Central memory CD8-positive, alpha-beta T cell (primary cell): ENCODE measurements at places on chromosomes 5 and 9.

- peaks cover 7% of the 10 kb centered on the region for H3K27me3 ChIP-seq
- H3K36me3 ChIP-seq, result no peaks in the 10 kb centered on the region
- no peak overlapping the region for H3K4me3 ChIP-seq
- no peak overlapping the region for H3K27ac ChIP-seq
- DNase-seq, result no peak
- no peaks in the 10 kb centered on the region for H3K4me1 ChIP-seq
Observed at GRCh38 chr5:159660401-159660800, 255.9 kb upstream of the ADRA1B start.

- DNase-seq, result no peak
- H3K36me3 ChIP-seq, result peaks cover 2% of the 10 kb centered on the region
- no peaks in the 10 kb centered on the region for H3K27me3 ChIP-seq
- no peak overlapping the region for H3K4me3 ChIP-seq
Observed at GRCh38 chr9:18056993-18057369, 417.0 kb upstream of the ADAMTSL1 start.

GRCh38 chr9:114348906-114349482 lies 19.3 kb downstream of the ORM2 start:
- H3K27me3 ChIP-seq, result no peaks in the 10 kb centered on the region
- H3K4me3 ChIP-seq, result peak overlapping the region; percentile 21
- H3K36me3 ChIP-seq, result peaks cover 93% of the 10 kb centered on the region

GRCh38 chr9:706606-707459 lies 134.7 kb upstream of the DMRT1 start:
- H3K4me3 ChIP-seq, result peak overlapping the region; percentile 81
- no peaks in the 10 kb centered on the region for H3K36me3 ChIP-seq
- DNase-seq, result no peak
- no peak overlapping the region for H3K27ac ChIP-seq
- H3K4me1 ChIP-seq, result peaks cover 7% of the 10 kb centered on the region

DNA sequence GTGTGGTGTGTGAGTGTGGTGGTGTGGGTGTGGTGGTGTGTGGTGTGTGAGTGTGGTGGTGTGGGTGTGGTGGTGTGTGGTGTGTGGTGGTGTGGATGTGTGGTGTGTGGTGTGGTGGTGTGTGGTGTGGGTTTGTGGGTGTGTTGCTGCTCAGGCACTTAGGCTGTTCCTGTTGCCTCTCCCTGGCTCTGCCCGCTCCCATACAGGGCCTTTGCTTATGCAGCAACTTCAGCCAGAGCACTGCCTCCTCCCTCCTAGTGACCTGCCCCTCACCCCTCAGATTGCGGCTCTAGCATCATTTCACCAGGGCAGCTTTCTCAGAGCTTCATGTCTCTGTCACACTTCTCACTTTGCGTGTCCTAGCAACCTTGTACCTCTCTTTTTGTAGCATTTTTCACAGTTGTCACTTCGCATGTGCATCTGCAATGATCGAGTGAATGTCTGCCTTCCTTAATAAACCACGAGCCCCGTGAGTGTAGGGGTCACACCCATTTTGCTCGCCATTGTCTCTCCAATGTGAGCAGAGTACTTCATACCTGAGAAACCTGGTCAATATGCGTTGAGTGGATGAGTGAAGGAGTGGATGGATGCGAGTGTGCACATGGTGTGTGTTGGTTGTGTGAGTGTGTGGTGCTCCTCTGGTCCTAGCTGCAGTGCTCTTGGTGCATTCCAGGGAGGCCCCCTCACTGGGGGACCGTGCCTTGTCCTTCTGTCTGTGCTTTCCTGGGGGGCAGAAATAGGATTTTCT lies 167.9 kb upstream of the PANK3 start:
- H3K27ac ChIP-seq, result peak overlapping the region; percentile 89
- DNase-seq, result no peak
- peaks cover 2% of the 10 kb centered on the region for H3K36me3 ChIP-seq
- no peak overlapping the region for H3K4me3 ChIP-seq
- peaks cover 12% of the 10 kb centered on the region for H3K4me1 ChIP-seq
- H3K27me3 ChIP-seq, result peaks cover 10% of the 10 kb centered on the region

- no peaks in the 10 kb centered on the region for H3K4me1 ChIP-seq
- H3K36me3 ChIP-seq, result no peaks in the 10 kb centered on the region
- H3K27me3 ChIP-seq, result no peaks in the 10 kb centered on the region
Observed at GRCh38 chr5:137826067-137826466, 41.6 kb upstream of the MYOT start.

- DNase-seq, result no peak
- no peak overlapping the region for H3K27ac ChIP-seq
- H3K4me1 ChIP-seq, result no peaks in the 10 kb centered on the region
- H3K27me3 ChIP-seq, result peaks cover 23% of the 10 kb centered on the region
- H3K4me3 ChIP-seq, result no peak overlapping the region
Observed at GRCh38 chr9:87853876-87854579, 28.6 kb upstream of the SPATA31E1 start.

DNA sequence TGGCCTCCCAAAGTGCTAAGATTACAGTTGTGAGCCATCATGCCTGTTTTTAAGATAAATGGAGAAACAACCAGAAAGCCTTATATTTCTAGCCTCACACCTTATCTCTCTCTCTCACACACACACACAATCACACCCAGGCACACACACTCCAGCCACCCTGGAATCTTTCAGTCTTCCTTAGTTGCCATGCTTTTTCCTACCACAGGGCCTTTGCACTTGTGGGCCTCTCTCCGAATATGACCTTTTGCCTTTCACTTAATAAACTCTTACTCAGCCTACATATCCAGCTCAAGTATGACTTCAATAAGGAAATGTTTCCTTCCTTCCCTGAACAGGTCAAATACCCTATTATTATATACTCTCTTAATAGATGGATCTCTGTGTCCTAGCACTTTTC lies 290.7 kb downstream of the NFIB start:
- H3K27me3 ChIP-seq, result no peaks in the 10 kb centered on the region
- H3K4me3 ChIP-seq, result no peak overlapping the region
- H3K36me3 ChIP-seq, result peaks cover 2% of the 10 kb centered on the region
- DNase-seq, result no peak
- H3K27ac ChIP-seq, result no peak overlapping the region

DNA sequence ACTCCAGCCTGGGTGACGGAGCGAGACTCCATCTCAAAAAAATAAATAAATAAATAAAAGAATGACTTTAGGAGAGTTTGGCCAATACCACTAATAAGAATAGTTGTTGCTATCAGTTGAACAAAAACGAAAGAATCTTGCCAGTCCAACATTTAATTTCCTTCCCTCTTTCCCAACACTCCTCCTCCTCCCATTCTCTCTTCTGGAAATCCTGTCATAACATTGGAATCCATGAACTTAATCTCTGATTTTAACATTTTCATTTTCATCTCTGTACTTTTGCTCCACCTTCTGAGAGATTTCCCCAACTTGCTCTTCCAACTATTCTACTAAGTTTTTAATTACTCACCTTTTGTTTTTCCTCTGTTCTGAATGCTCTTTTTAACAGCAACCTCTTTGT lies 42.8 kb upstream of the CDK20 start:
- no peaks in the 10 kb centered on the region for H3K4me1 ChIP-seq
- DNase-seq, result no peak
- H3K27ac ChIP-seq, result no peak overlapping the region
- no peak overlapping the region for H3K4me3 ChIP-seq

- H3K4me1 ChIP-seq, result no peaks in the 10 kb centered on the region
- H3K27me3 ChIP-seq, result no peaks in the 10 kb centered on the region
- H3K27ac ChIP-seq, result no peak overlapping the region
- no peak overlapping the region for H3K4me3 ChIP-seq
- DNase-seq, result no peak
- no peaks in the 10 kb centered on the region for H3K36me3 ChIP-seq
Observed at GRCh38 chr9:73682789-73683188, 531.1 kb downstream of the ANXA1 start.

DNA sequence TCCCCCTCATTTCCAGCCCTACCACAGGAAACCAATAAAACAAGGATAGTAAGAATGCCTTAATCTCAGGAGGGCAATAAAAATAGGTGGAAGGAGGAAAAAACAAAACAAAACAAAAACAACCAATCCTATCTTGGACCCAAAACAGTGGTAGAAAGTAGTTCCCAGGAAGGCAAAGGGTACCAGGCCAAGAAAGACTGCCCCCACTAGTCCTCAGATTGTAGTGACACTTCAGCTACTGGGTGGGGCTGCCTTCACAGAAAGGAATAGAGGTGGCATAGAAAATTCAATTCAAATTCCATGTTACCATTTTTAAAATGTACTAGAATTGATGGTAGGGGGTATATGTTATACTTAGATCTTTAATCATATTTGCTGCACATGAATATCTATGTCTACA lies 59.3 kb downstream of the DPYSL3 start:
- no peak overlapping the region for H3K4me3 ChIP-seq
- peaks cover 10% of the 10 kb centered on the region for H3K4me1 ChIP-seq
- no peak for DNase-seq
- H3K27me3 ChIP-seq, result peaks cover 93% of the 10 kb centered on the region

DNA sequence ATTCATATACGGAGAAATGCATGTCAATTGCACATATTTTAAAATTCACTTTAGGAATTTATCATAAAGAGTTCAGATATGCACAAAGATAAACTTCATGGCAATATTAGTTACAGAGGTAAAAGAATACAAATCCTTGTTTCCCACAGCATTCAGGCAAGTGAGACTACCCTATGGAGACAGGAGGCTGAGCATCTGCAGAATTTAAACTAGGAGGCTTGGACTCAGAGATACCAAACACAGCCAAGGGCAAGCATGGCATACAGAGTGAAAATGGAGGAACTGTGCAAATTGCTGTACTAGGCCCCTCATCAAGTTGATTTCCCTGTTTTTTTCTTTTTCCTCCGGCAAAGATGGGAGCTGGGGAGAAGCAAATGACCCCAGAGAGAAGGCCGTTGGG lies 94.2 kb downstream of the SLC24A2 start:
- no peaks in the 10 kb centered on the region for H3K27me3 ChIP-seq
- H3K4me1 ChIP-seq, result no peaks in the 10 kb centered on the region
- DNase-seq, result no peak
- no peak overlapping the region for H3K27ac ChIP-seq

DNA sequence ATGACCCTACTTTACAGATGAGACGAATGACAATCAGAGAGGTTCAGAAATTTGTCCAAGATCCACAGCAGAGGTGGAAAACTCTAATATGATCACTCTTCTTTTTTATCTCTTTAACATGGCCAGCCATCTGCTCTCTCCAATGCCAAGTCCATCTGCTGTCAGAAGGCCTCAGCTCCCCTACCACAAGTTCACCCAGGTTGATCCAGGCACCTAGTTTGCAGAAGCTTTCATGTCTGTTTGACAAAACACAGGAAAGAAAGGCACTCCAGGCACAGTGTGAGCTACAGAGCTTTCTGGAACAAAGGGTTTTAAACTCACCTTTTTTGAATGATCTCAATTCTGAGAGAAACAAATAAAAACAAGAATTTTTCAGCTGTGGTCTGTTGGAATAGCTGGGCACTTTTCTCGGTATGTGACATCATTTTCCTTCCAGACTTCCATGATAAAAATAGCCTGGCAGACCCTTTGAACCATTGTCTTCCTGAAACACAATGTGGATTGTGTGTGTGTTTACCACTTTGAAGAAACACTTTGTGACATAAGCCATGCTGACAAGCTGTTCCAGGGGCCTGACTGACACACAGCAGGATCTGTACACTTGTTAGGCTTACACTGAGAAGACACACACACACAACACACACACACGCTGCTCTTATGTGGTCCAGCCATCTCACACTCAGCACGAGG lies 214.3 kb downstream of the AGTPBP1 start:
- DNase-seq, result no peak
- no peak overlapping the region for H3K4me3 ChIP-seq
- H3K27ac ChIP-seq, result no peak overlapping the region
- peaks cover 6% of the 10 kb centered on the region for H3K4me1 ChIP-seq
- H3K36me3 ChIP-seq, result no peaks in the 10 kb centered on the region

DNA sequence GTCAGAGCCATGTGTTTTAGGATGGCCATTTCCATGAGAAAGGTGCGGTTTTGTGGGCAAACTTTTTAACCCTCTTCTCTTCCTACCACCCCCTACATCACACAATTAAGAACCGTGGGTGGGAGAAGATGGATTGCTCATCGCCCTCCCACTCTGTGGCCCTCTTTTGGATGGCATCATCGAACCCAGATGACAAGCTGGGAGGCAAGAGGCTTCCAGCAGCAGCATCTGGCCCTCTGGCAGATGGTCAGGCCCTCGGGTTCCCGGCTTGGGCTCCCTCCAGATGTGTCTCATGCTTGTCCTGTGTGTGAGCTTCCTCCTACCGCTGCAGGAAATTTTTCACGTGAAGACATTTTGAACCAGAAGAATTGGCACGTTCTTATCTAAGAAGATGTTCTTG lies 199.9 kb downstream of the EBF1 start:
- H3K27me3 ChIP-seq, result peaks cover 55% of the 10 kb centered on the region
- no peak for DNase-seq
- H3K4me1 ChIP-seq, result no peaks in the 10 kb centered on the region
- peaks cover 6% of the 10 kb centered on the region for H3K36me3 ChIP-seq
- no peak overlapping the region for H3K27ac ChIP-seq
- H3K4me3 ChIP-seq, result no peak overlapping the region

- H3K27me3 ChIP-seq, result peaks cover 33% of the 10 kb centered on the region
- H3K4me1 ChIP-seq, result no peaks in the 10 kb centered on the region
- no peak overlapping the region for H3K27ac ChIP-seq
- no peak for DNase-seq
Observed at GRCh38 chr5:36535378-36535777, 71.0 kb upstream of the SLC1A3 start.

GRCh38 chr5:6487081-6487480 lies 38.4 kb downstream of the UBE2QL1 start:
- H3K4me3 ChIP-seq, result no peak overlapping the region
- no peaks in the 10 kb centered on the region for H3K36me3 ChIP-seq
- no peak for DNase-seq
- H3K27me3 ChIP-seq, result peaks cover 60% of the 10 kb centered on the region

GRCh38 chr5:170342153-170342725 lies 44.7 kb upstream of the LCP2 start:
- H3K4me1 ChIP-seq, result peaks cover 10% of the 10 kb centered on the region
- no peak overlapping the region for H3K27ac ChIP-seq
- H3K36me3 ChIP-seq, result no peaks in the 10 kb centered on the region
- no peak overlapping the region for H3K4me3 ChIP-seq
- no peak for DNase-seq

DNA sequence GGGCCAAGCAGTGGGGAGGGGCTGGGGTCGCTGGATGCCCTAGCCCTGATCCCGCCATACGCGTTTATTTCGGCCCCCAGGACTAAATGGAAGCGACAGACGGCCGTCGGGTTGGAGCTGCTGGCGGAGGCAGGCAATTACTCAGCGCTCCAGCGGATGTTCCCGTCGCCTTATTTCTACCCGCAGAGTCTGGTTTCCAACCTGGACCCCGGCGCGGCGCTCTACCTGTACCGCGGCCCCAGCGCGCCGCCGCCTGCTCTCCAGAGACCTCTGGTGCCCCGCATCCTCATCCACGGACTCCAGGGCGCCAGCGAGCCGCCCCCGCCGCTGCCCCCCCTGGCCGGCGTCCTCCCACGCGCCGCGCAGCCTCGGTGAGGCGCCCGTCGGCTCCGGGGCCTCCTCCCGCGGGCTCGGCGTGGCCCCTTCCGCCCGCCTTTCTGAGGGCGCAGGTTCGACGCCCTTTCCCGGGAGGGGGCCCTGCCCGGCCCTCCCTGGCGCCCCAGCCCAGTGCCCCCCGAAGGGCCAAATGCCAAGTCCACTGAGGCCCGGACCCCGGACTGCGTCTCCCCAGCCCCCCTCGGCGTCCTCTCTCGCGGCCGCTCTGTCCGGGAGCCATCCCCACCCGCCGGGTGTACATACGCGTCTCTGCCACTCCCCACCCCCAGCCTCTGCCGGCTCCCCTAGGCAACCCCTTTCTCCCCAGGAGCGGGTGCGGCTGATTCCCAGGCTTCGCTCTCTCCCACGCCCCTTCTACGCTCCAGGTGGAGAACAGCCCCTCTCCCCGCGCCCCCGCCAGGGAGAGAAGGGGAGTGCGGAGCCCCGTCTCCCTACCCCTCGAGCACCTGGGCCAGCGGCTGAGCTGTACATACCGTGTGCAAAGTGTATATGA lies 7.0 kb downstream of the BARHL1 start:
- H3K27ac ChIP-seq, result no peak overlapping the region
- peaks cover 24% of the 10 kb centered on the region for H3K4me1 ChIP-seq
- no peak for DNase-seq
- peaks cover 92% of the 10 kb centered on the region for H3K27me3 ChIP-seq
